ENCODE measurements at places on chromosomes 3 and 15.
A peak's percentile ranks its signal among the peaks of the same experiment; 100 is the strongest.

- peak; percentile 67 for DNase-seq
Measured at GRCh38 chr3:146250449-146251382, at the start of gene PLSCR4. Gene PLSCR4 (minus strand): TSS chr3:146251105. CDS start chr3:146222071, 29,034 bp downstream.

GRCh38 chr15:100669260-100669659 lies 66.9 kb downstream of the ASB7 start:
- DNase-seq = no peak

- DNase-seq = no peak
Measured at GRCh38 chr3:108134555-108134880, 43.7 kb upstream of the CD47 start.

DNA sequence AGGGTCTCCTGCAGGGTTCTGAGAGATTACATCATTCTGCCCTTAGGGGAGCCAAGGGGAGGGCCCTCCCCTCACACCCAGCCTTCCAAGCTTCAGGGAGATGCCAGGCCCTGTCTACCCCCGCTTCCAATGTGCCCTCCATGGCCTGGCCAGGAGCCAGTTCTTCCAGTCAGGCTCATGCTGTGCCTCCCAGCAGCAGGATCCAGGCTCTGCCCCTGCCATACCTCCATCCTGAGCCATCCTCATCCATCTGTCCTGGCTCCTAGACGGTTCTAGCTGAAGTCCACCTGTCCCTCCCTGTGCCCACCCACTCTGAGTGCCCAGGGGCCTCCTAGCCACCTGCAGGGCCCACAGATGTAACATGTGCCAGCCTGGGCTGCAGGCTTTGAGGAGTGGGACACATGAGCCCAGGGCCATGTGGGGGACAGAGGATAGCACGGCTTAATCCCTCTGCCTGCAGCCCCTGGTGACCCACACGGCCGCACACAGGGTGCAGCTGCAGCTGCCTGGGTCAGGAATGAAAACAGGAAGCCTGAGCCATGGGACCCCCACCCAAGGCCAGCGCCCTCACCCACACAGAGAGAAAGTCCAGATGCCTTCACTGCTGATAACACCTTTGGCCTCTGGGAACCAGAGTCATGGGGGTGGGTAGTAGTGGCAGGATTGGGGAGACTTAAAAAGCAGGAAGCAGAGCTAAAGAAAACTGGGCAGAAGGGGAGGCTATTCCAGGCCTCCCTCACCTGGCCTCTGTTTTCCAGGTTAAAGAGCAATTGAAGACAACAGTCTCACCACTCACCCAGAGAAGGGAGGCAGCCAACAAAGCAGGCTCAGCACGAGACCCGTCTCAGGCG lies 11.8 kb downstream of the PLCD1 start:
- DNase-seq = no peak

DNA sequence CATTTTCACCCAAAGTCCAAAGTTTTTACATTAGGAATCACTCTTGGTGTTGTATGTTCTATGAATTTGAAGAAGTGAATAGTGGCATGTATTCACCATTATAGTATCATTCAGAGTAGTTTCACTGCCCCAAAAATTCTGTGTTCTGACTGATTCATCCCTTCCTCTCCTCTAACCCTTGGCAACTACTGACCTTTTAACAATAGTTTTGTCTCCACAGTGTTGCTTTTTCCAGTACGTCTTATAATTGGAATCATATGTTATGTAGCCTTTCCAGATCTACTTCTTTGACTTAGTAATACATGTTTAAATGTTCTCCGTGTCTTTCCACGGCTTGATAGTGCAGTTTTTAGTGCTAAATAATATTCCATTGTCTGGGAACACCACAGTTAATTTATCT lies 379.0 kb upstream of the SGO1 start:
- no peak for DNase-seq

DNA sequence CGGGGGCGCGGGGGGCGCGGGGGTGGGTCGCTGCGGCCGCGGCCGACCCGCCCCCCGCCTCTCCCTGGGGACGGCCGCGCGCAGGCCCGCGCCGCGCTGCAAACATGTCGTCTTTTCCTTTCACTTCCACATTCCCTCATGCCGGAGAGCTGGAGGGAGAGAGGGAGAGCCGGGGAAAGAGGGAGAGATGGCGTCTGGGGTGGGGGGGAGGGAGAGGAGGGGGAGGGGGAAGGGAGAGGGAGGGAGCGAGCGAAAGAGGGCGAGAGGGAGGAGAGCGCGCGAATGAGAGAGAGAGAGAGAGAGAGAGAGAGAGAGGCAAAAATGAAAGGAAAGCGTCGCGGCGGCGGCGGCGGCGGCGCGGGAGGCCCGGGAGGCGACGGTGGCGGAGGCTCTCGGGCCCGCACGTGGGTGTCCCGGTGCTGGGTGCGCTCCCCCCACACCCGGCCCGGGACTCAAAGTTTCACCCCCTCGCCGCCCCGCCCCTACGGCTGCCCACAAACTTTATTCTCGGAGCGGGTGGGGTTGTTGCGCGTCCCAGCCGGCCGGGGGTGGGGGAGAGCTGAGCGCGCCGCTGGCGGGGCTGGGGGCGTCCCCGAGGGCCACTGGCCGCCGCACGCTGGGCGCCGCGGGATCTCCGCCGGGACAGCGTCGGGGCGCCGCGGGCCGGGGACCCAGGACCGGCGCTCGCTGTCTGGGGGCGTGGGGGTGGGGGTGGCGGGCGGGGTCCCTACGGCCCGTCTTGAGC lies 731 bp downstream of the ZNF710 start:
- peak; percentile 37 for DNase-seq

DNA sequence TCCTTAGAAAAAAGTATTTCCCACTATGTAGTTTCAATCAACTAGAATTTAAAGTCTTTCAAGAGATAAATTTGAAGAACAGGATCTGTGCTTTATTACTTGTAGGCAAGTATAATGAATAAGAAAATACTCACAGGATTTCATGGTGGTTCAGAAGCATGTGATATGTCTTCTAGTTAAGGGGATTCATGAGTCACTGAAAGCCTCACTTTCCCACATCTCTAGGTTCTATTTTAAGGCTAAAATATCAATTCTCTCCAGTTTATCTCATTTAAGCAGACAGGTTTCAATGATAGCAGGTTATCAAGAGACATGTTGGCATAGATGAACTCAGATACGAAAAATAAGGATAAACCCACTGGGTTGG lies 437.8 kb upstream of the BCHE start:
- DNase-seq = no peak

DNA sequence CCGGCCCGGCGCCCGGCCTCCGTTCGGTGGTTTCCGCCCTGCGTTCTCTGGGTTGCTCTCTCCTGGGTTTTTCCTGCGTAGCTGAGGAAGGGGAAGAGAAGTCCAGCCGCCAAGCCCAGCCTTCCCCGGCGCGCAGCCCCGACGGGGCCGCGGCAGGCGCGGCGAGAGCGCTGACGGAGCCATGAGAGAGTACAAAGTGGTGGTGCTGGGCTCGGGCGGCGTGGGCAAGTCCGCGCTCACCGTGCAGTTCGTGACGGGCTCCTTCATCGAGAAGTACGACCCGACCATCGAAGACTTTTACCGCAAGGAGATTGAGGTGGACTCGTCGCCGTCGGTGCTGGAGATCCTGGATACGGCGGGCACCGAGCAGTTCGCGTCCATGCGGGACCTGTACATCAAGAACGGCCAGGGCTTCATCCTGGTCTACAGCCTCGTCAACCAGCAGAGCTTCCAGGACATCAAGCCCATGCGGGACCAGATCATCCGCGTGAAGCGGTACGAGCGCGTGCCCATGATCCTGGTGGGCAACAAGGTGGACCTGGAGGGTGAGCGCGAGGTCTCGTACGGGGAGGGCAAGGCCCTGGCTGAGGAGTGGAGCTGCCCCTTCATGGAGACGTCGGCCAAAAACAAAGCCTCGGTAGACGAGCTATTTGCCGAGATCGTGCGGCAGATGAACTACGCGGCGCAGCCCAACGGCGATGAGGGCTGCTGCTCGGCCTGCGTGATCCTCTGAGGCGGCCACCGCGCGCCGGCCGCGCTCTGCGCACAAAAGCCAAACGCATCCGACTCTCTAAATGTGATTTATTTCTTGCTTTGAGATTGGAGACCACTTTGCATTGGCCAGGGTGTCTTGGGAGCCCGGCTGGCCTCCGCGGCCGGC lies 727 bp downstream of the RAP2B start:
- DNase-seq = peak; percentile 24

DNA sequence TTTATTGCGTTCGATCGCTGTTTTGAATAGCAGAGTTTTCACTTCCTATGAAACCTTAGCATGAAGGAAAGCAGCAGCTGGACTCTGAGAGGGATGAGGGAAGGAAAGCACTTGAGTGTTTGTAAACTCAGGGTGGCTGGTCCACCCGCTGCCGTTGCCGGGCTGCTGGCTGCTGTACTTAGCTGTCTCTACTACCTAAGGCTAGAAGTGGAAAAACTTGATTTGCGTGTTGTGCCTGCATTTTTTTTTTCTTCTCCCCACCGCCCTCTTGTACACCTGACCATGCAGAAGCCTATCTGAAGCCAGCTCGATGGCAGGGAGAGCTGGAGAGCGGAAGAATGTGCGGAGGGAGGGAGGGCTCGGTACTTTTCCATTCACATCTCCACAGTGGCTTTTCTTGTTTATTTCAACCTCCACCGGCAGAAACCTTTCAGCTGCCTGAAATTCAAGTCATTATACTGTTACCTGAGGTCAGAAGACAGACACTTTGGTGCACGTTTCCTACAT lies 4.8 kb upstream of the BCL6 start:
- peak; percentile 62 for DNase-seq

DNA sequence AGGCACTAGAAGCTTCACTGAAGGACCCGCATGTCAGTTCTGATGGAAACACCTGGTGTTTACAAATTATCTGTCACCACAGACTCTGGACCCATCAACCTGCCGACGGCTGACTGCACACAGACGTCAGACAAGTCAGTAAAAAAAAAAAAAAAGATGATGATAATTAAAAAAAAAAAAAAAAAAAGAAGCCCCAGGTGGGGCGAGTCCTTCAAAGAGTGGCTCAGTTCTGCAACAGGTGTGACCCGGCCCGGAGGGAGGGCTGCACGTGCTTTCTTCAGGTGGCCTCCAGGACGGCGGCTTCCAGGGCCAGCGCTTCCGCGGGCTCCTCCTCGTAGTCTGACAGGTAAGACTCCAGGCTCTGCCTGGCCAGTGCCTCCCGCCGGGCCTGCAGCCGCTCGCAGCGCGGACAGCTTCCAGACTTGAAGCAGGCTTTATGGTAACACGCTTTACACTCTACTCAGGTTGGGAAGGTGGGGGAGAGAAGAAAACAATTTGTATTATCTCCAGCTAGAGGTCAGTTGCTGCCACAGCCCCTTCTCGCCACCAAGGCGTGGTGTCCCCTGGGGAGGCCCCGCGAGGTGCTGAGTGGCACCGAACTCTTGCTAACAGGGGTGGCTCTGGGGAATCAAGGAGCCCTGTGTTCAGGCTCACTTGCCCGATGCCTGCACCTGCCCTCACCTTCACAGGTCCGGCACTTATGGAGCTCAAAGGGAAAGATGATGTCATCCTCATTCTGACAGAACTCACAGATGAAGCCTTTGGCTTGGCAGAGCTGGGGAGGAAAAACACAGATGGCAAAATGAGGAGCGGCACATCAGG lies 61.8 kb downstream of the RUBCN start:
- DNase-seq = no peak

- no peak for DNase-seq
Measured at GRCh38 chr3:128207951-128208350, 54.7 kb downstream of the EEFSEC start.

DNA sequence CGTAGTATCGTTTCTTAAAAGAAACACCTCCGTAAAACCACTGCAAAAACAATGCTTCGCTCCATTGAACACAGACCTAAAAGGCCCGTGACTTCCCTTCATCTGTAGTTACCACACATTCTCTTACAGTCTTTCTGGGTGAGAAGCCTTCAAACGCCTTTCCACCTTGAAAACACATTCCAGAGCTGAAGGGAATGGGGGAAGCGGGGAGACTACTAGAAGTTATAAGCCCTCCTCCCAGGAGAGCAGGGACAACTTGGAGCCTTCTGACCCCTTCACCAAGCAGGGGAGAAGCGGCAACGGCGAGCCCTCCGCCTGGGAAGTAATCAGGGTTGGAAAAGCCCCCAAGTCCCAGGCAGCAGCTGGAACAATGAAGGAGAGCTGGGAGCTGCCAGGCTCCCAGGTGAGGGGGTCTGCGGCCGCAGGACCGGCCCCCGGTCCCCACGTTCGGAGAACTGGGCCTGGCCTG lies 461 bp downstream of the SECISBP2L start:
- peak; percentile 8 for DNase-seq

DNA sequence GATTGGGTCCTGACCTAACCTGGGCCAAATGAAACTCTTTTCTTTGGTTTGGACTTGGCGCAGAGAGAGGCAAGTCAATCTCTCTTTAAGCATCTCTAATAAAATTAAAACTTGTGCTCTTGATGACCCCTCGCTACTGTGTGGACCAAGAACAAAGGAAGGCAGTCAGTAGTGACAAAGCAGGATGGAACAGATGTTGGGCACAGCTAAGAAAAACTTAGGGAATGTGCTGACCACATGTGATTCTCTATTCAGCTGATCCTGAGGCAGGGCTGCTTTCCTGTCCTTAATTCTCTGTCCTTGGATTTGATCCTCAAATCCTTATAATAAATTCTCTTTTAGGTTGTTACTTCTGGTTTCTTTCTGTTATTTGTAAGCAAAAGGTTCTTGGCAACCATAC lies 259.9 kb downstream of the ZIC1 start:
- DNase-seq = no peak

DNA sequence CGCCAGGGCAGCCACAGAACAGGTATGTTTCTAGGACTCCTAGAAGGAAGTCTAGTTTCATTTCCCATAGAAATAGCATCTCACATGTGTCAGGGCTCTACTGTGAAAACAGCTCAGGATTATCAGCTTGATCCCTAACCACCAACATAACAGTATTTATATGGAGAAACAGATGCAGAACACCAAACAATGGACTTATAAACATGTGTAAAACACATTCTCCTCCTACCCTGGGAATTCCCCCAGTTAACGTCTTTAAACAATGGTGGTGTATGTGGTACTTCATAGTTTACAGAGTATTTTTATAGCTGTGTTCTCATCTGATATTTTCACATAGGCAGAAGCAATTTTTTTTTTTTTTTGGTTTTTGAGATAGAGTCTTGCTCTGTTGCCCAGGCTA lies 9.7 kb downstream of the TNFSF10 start:
- DNase-seq = peak; percentile 84

DNA sequence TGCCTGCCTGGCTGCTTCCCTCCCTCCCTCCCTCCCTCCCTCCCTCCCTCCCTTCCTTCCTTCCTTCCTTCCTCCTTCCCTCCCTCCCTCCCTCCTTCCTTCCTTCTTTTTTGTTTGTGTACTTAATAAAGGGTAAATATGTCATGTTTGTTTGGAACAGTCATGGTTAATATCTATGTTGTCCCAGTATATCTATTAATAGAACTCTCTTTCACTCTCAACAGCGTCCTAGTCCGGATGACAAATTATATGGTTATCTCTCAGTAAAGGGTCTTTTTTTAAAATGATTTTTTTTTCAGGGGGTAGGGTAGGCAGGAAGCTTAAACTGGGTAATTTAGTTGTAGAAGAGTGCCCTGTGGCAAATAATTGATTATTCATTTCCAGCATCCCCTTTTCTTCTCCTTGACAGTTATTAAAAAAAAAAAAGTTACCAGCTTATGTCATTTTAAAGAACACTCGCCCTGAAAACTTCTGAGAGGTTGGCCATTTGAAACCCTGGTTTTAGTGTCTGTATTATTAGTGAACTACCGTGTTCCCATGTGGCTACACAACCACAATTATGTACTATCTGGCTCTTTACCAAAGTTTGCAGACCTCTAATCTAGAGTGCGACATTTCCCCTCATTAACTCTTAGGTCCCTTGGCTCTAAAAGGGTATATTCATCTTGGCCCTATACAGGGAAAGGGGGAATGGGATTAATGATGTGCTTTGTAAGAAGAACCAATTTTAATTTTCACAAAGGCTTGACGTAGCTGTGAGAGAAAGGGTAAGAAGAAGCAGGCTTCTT lies 13.7 kb downstream of the TAGLN3 start:
- DNase-seq = no peak

All from H4 (cell line).